ENCODE measurements at places on chromosomes 4 and X. TPM values are rescaled to one million over a fixed set of nuclear protein-coding genes. Genes with fewer than 3 reads are reported as not detected.

DNA sequence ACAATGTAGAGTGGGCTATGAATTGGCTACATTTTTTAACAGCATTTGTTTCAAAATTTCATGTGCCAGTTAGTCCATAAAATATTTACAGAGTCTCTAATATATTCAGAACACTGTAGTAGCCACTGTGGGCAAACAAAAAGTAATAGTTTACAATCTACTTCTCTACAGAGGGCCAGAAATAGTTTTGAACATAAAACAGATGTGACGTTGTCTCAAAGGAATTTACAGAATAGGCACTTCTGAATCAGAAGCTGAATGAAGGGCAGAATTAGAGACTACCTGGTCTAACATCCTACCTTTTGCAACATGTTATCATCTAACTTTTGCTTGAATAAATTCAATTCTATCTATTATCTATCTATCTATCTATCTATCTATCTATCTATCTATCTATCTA, 811.9 kb upstream of the EPHA5 start:
- no peaks in the 10 kb centered on the region for H3K4me1 ChIP-seq
- H3K36me3 ChIP-seq, result no peaks in the 10 kb centered on the region
- H3K27ac ChIP-seq, result no peak overlapping the region
- no peaks in the 10 kb centered on the region for H3K27me3 ChIP-seq

- H3K36me3 ChIP-seq, result no peaks in the 10 kb centered on the region
- H3K27ac ChIP-seq, result no peak overlapping the region
- no peak for DNase-seq
- H3K4me3 ChIP-seq, result no peak overlapping the region
- no peaks in the 10 kb centered on the region for H3K27me3 ChIP-seq
These were observed 86.0 kb downstream of the FAT4 start for GRCh38 chr4:125400756-125401155.

- H3K36me3 ChIP-seq, result no peaks in the 10 kb centered on the region
- no peak for DNase-seq
- no peaks in the 10 kb centered on the region for H3K4me1 ChIP-seq
- no peaks in the 10 kb centered on the region for H3K27me3 ChIP-seq
- H3K27ac ChIP-seq, result no peak overlapping the region
- H3K4me3 ChIP-seq, result no peak overlapping the region
These were observed 34.8 kb downstream of the GPR101 start for GRCh38 chrX:136999024-136999423.

GRCh38 chrX:39603230-39603629, 494.5 kb downstream of the BCOR start:
- H3K36me3 ChIP-seq, result no peaks in the 10 kb centered on the region
- no peaks in the 10 kb centered on the region for H3K4me1 ChIP-seq
- no peaks in the 10 kb centered on the region for H3K27me3 ChIP-seq
- no peak overlapping the region for H3K27ac ChIP-seq
- DNase-seq, result no peak

DNA sequence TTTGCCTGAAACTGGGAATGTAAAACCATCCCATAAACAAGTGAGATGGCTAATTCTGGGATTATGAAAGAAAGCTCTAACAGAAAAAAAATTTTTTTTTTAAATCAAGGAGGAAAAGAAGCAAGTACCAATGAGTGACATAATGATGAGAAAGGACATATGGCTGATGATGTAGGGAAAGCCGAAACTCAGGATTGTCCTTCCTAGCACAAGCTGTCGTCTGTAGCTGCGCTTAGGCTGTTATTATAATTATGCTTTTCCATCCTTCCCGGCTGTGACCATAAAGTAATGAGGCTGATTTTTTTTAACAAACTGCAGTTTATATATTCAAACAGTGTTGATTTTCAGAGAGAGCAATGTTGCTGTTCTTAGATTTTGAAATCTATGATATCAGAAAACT, 209.8 kb upstream of the NOCT start:
- H3K27ac ChIP-seq, result no peak overlapping the region
- DNase-seq, result no peak
- H3K4me1 ChIP-seq, result no peaks in the 10 kb centered on the region
- no peaks in the 10 kb centered on the region for H3K27me3 ChIP-seq

ZNF157 gene
- 0.21 TPM for total RNA-seq

MAP3K15 gene
- total RNA-seq, result 3.2 TPM

GRCh38 chr4:137393044-137393443, 139.2 kb downstream of the PCDH18 start:
- no peaks in the 10 kb centered on the region for H3K27me3 ChIP-seq
- no peak overlapping the region for H3K27ac ChIP-seq
- H3K36me3 ChIP-seq, result no peaks in the 10 kb centered on the region
- DNase-seq, result no peak

GRCh38 chrX:110341189-110342035, 17.2 kb upstream of the RTL9 start:
- H3K4me1 ChIP-seq, result no peaks in the 10 kb centered on the region
- H3K4me3 ChIP-seq, result no peak overlapping the region
- DNase-seq, result no peak
- H3K27ac ChIP-seq, result no peak overlapping the region
- no peaks in the 10 kb centered on the region for H3K36me3 ChIP-seq
- H3K27me3 ChIP-seq, result no peaks in the 10 kb centered on the region

ASB9 gene
- total RNA-seq, result 6.0 TPM

GRCh38 chrX:104749951-104750610, 184.1 kb downstream of the IL1RAPL2 start:
- DNase-seq, result no peak
- no peaks in the 10 kb centered on the region for H3K36me3 ChIP-seq
- no peaks in the 10 kb centered on the region for H3K27me3 ChIP-seq

- no peak overlapping the region for H3K4me3 ChIP-seq
- no peaks in the 10 kb centered on the region for H3K27me3 ChIP-seq
- H3K27ac ChIP-seq, result no peak overlapping the region
- no peaks in the 10 kb centered on the region for H3K4me1 ChIP-seq
- H3K36me3 ChIP-seq, result no peaks in the 10 kb centered on the region
These were observed 33.1 kb downstream of the MSL3 start for GRCh38 chrX:11791090-11791489.

PDE6B gene
- 5.5 TPM for total RNA-seq

DNA sequence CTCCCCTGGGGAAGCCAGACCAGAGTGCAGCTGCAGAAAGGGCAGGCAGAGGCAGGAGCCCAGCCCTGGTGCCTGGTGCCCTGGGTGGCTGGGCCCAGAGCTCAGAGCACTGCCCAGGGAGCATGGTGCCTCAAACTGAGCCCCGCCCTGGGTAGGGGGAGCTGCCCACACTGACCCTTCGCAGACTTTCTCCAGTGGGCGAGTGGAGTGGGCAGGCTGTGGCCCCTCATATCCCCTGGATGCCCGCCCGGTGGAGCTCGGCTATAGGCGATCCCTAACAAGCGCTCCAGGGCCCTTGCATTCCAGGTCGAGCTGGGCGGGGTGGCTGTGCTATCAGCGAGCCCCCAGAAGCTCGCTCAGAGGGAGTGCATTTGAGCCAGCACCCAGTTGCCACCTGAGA, 17.1 kb upstream of the ADRA2C start:
- no peaks in the 10 kb centered on the region for H3K4me1 ChIP-seq
- H3K4me3 ChIP-seq, result no peak overlapping the region
- peaks cover 72% of the 10 kb centered on the region for H3K27me3 ChIP-seq
- H3K36me3 ChIP-seq, result no peaks in the 10 kb centered on the region

DNA sequence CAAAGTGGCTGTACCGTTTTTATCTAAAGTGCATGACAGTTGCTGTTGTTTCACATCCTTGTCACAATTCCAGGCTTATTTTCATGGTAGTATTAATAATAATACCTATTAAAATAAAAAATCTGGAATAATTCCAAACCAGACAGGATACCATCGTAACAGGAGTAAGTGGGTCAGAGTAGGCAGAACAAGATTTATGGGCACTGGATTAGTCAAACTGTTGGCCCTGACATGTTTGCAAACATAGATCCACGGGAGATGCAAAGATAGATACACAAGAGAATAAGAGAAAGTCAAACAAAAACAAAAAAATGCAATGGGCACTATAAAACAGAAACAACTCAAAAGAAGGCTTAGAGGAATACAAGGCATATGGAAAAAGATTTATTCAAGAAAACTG, 449.5 kb upstream of the HS3ST1 start:
- DNase-seq, result no peak
- no peaks in the 10 kb centered on the region for H3K27me3 ChIP-seq

FAM47A gene
- not detected for total RNA-seq

- H3K27me3 ChIP-seq, result no peaks in the 10 kb centered on the region
- no peak overlapping the region for H3K4me3 ChIP-seq
- no peak for DNase-seq
- H3K27ac ChIP-seq, result no peak overlapping the region
- H3K36me3 ChIP-seq, result peaks cover 8% of the 10 kb centered on the region
These were observed 15.6 kb downstream of the DCK start for GRCh38 chr4:71009086-71009485.

- H3K4me1 ChIP-seq, result peaks cover 8% of the 10 kb centered on the region
- H3K36me3 ChIP-seq, result peaks cover 45% of the 10 kb centered on the region
- no peaks in the 10 kb centered on the region for H3K27me3 ChIP-seq
- no peak overlapping the region for H3K27ac ChIP-seq
- DNase-seq, result no peak
These were observed 75.6 kb downstream of the ATP10D start for GRCh38 chr4:47560682-47561081.

SPACA5 gene
- not detected for total RNA-seq

DNA sequence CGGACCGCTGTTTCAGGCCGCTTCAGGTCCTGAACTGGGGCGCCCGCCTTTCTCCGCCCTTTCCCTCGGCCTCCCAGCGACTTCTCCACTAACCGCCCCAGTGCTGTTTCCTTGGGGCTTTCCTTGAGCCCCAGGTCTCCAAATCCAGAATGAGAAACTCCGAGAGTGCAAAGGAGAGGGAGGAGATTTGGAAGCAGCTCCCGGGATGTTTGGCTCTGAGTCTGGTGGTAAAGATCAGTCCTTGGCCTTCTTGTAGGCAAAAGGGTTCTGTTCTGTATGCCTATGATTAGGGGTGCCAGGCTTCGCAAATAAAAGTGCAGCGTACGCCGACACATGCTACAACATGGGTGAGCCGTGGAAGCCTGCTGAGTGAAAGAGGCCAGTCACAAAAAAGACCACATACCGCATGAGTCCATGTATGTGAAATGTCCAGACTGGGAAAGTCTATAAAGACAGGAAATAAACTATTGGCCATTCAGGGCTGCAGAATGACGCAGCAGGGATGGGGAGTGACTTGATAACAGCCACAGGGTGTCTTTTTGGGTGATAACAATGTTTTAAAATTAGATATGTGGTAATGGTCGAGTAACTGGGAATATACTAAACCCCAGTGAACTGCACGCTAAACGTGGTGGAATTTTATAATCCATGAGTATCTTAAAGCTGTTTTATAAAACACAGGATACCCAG, 99.8 kb downstream of the TRAPPC11 start:
- H3K4me3 ChIP-seq, result no peak overlapping the region
- H3K4me1 ChIP-seq, result no peaks in the 10 kb centered on the region
- H3K27me3 ChIP-seq, result no peaks in the 10 kb centered on the region
- H3K27ac ChIP-seq, result no peak overlapping the region

- no peak overlapping the region for H3K4me3 ChIP-seq
- no peaks in the 10 kb centered on the region for H3K27me3 ChIP-seq
- no peaks in the 10 kb centered on the region for H3K36me3 ChIP-seq
- no peaks in the 10 kb centered on the region for H3K4me1 ChIP-seq
These were observed 535.1 kb downstream of the FAT4 start for GRCh38 chr4:125849869-125850268.

- H3K4me3 ChIP-seq, result no peak overlapping the region
- no peak for DNase-seq
- no peaks in the 10 kb centered on the region for H3K36me3 ChIP-seq
- H3K27ac ChIP-seq, result no peak overlapping the region
- H3K27me3 ChIP-seq, result no peaks in the 10 kb centered on the region
- peaks cover 16% of the 10 kb centered on the region for H3K4me1 ChIP-seq
These were observed 158.2 kb upstream of the MAP3K15 start for GRCh38 chrX:19673375-19674040.

DNA sequence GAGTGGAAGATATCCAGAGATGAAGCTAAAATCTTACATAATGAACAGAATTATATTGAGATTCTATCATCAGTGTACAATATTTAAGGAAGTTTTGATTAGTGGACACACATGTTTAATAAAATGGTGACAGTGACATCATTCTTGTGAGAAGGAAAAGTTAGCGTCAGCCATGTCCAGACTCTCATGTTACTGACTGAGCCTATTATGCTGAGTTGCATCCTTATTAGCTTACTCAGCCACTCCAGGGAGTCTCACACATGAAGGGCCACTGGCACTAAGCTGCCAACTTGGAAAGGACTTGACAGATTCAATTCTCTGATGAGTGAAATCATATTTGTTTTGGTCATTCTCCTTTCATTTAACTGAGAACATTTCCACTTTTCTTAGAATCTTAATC, 170.6 kb downstream of the BANK1 start:
- no peaks in the 10 kb centered on the region for H3K4me1 ChIP-seq
- H3K27ac ChIP-seq, result no peak overlapping the region
- no peaks in the 10 kb centered on the region for H3K36me3 ChIP-seq
- H3K4me3 ChIP-seq, result no peak overlapping the region
- H3K27me3 ChIP-seq, result no peaks in the 10 kb centered on the region
- DNase-seq, result peak; percentile 36

DNA sequence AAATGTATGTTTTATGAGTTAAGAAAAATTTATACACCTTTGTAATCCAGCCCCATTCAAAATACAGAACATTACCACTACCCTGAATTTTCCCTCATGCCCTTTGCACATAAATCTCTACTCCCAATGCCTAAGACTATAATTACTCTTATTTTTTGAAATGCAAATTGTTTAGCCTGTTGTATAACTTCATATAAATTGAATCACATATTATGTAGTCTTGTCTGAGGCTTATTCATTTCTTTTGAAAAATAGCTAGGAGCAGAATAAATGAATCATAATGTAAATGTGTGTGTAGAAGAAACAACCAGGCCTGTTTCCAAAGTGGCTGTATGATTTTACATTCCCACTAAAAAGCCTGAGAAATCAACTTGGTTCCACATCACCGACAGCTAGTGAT, 319.8 kb downstream of the DCAF12L2 start:
- no peak overlapping the region for H3K27ac ChIP-seq
- no peaks in the 10 kb centered on the region for H3K27me3 ChIP-seq
- H3K4me1 ChIP-seq, result no peaks in the 10 kb centered on the region
- no peak overlapping the region for H3K4me3 ChIP-seq

DNA sequence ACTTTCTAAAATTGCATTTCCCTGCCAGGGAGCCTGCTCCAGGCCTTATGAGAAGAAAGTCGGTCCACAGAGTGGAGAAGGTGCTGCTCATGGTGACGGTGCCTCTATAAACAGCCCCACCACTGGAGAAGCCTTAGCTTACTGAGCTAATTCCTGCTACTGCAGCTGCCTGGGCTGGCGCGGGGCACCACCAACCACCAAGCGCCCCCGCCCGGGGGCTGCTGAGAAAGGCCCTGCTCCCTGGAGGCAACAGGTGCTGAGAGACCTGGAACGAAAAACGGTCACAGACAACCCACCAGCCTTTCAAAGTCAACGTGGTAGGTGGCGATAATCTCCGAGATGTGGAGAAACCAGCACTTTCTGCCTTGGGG, 2.9 kb downstream of the HCFC1 start:
- DNase-seq, result no peak
- peaks cover 38% of the 10 kb centered on the region for H3K4me1 ChIP-seq
- H3K36me3 ChIP-seq, result peaks cover 4% of the 10 kb centered on the region

CNKSR2 gene
- total RNA-seq, result 4.6 TPM

- no peak overlapping the region for H3K4me3 ChIP-seq
- H3K4me1 ChIP-seq, result no peaks in the 10 kb centered on the region
- no peaks in the 10 kb centered on the region for H3K27me3 ChIP-seq
- H3K27ac ChIP-seq, result no peak overlapping the region
- DNase-seq, result no peak
- no peaks in the 10 kb centered on the region for H3K36me3 ChIP-seq
These were observed 646.7 kb downstream of the BCOR start for GRCh38 chrX:39451046-39451445.
